ENCODE measurements at places on chromosomes 4 and X.

- DNase-seq = no peak
Observed at GRCh38 chr4:152983774-152984411, 47.8 kb downstream of the FHDC1 start.

DNA sequence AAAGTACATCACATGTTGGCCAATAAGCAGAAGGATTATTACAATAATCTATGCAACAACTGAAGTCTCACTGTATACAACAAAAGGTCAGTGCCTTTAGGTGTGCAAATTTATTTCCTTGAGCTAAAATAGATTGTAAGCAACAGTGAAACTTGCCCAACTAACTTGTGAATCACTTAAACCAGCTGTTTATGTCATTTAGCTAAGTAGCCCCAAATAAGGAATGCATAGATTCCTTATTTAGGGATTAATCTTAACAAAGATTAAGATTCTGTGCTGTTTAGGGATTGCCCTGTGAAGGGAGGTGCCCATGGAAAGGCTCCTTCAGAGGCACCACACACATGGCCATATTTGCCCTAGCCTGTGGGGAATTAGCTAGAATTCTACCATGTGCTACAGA, 168.6 kb downstream of the MAML3 start:
- no peak for DNase-seq

GRCh38 chr4:165302658-165303057, 24.8 kb upstream of the MSMO1 start:
- DNase-seq = no peak

GRCh38 chr4:6753103-6753560, 29.4 kb upstream of the KIAA0232 start:
- no peak for DNase-seq

DNA sequence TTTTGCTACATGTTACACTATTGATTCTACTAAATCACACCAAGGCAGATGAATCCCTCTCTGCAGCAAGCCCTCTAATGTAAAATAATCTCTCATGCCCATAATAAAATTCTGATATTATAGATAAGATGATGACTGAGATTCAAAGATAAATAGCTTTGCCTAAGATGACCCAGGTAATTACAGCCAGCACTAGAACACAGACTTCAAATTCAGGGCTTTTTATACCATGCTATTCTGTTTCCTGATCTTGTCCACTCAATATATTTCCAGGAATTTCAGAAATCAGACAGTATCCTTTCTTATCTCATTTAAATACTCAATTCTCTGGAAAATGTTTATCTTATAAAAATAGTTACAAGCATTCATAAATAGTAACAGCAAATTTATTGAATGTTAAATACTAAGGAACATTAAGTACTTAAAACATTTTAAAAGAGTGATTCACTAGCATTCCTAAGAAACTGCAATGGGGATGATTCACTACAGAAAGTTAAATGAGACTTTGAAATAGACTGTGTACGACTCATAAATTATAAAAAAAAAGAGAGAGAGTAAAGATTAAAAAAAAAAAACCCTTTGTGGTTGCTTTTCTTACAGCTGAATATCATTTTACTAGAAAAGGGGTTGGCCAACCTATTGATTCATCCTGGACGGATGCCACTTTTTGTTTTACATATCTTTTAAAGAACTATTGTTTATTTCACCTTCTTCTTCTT, 45.8 kb upstream of the IL21 start:
- peak; percentile 13 for DNase-seq

GRCh38 chrX:136899221-136899620, 18.7 kb upstream of the RBMX start:
- no peak for DNase-seq

- DNase-seq = no peak
Observed at GRCh38 chrX:8861908-8862307, 60.7 kb upstream of the FAM9A start.

DNA sequence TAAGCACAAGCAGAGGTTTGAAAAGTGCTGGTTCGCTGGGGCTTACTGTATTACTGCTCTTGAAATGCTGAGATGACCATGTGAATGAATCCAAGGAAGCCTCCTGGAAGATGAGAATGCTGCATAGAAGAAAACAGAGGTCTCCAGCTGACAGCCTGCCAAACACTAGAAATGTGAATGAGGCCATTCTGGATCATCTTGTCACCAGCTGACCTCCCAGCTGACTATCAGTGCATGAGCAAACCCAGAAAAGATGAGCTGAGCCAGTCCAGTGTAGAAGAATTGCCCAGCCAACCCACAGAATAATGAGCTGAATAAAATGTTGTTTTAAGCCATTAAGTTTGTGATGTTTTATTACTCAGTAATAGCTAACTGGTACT, 49.1 kb upstream of the DYNLT3 start:
- DNase-seq = no peak

DNA sequence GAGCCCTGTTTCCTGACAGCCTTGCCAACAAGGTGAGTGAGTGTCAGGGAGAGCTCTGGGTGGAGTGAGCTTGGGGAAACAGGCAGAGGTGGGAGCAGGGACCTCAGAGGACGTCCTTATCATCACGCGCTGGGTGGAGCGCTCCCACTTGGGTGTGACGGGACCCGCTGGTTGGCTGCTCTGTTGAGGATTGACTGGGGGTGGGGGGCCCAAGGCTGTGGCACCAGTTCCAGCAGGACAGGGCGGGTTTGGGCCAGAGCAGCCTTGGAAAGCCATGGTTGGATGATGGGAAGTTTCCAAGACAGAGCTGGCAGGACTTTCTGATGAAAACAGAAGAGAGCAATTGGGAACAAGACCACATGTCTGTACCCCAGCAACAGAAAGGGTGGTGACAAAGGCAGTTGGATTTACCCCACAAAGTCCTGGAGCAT, 3.0 kb upstream of the PCGF3 start:
- DNase-seq = no peak

DNA sequence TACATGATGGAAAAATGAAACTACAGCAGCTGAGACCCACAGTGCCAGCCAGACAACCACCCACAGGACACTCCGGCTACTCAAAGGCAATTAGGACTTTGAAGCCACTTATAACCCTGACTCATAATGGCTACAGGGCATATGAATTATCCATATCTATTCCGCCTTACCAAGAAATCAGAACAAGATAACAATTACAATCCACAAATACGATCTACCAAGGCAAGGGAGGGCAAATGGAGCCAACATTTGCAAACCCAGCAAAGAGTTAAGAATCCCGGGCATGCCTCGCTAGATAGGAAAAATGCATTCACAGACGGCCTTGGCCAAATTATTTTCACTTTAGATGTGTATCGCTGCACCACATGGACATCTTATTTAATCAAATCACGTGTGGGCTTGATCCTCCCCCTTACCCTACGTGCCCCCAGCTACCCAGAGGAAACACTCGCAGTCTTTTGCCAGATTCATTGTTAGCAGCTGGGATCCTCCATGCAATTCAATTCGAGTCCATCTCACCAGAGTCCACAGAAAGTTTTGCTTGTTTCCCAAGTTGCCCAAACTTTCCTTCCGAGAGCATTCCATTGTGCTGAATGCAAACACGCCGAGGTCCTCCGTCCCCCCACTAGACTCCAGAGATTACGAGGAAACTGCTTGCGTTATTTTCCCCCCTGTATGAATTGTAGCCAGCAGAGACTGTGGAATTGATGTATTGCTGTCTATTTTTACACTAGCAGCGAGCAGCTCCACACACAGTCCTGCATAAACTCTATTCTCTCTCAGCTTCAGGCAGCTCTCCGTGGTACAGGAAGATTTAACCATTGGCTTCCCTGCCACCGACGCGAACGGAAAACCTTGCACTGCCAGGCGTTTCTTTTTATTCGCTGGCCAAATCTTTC, 1.2 kb downstream of the PPARGC1A start:
- DNase-seq = no peak

GRCh38 chrX:15600745-15601144, at the start of gene ACE2:
Gene ACE2, minus strand, starts transcription at chrX:15600960. Its CDS starts 49 bp downstream, at chrX:15600911.
- DNase-seq = no peak

- no peak for DNase-seq
Observed at GRCh38 chr4:16043642-16044498, 40.0 kb downstream of the PROM1 start.

DNA sequence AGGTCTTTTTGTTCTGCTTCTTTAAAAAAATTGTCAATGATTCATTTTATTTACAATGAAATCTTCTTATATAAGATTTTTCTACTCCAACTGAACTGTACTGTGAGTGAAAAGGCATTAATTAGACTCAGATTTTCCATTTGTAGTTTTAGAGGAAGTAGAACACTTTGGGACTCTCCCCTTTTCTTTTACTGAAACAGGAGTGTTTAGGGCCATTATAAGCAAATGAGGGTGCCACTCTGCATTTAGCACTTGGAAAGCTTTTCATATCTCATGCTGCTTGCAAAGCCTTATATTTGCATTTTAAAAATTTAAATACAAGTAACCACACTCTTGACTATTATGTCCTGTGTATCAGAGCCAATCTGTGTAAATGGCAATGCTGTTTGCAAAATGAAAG, 584.3 kb downstream of the KLHL13 start:
- DNase-seq = no peak

- DNase-seq = no peak
Observed at GRCh38 chr4:107718351-107718965, 1.6 kb downstream of the PAPSS1 start.

GRCh38 chr4:147037069-147037468, 91.4 kb upstream of the TTC29 start:
- DNase-seq = no peak

DNA sequence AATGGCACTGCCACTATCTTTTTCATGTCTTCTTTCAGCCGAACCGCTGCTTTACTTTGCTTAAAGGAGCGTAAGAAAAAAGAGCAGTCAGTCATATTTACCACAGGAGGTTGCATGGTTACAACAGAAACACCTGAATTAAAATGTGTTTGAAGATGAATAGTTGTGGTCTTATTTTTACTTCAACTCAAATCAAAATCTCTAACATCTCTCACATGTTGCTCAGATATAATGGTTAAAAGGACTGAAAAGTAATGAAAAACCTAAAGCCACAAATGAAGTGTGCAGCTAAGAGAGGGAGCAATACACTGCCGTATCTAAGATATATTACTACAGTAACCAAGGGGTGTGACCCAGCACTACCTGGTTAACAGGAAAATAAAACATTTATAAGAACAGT, 27.4 kb downstream of the FAM13A start:
- DNase-seq = no peak

DNA sequence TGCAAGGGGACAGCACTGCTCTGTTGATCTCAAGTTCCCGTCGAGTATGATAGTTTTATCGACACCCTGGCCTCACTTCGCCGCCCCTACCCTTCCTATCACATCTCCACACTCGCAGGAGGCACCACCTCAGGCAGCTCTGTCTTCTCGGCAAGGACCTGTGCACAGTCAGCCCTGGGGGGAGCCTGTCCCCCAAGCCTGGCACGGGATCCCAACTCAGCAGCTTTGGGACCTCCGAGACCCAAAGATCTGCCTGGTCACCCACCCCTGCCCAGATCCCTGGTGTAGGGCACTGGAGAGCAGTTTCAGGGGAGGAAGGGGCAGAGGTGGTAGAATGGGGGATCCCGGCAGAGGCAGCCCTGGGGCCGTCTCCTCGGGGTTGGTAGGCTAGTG, 18.0 kb upstream of the UBA1 start:
- DNase-seq = no peak

GRCh38 chrX:29215251-29215650, 628.0 kb downstream of the IL1RAPL1 start:
- no peak for DNase-seq

GRCh38 chr4:158816955-158817354, 48.1 kb downstream of the FNIP2 start:
- DNase-seq = no peak

DNA sequence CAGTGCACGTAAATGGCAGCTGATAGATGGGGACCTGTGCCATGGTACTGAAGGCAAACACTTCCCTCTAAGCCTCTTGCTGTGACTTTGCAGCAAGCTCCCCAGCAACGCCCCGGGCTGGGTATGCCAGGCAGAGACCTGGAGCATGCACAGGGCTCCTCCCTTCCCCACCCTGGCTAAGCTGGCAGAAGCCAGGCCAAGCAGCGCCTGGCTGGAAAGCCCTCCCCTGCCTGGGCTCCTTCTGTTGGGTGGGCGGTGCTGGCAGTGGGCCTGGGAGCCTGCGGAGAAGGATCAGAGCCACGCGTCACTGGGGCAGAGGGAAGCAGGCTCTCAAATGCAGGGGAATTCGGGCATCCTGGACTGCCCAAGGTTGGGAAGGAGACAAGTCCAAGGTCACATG, 3.6 kb downstream of the ATP2B3 start:
- no peak for DNase-seq

- peak; percentile 18 for DNase-seq
Observed at GRCh38 chrX:48466696-48467095, 3.4 kb downstream of the SLC38A5 start.

DNA sequence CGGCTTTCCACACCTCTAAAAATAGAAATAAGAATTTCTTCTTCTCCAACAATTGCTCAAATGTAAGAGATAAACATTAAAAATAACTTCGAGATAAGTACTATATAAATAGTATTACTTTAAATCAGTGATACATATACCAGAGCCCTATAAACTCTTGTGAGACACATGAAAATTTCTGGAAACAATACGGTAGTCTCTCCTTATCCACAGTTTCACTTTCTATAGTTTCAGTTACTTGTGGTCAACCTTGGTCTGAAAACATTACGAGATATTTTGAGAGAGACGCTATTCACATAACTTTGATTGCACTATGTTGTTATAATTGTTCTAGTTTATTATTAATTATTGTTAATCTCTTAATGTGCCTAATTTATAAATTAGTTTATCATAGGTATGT, 101.5 kb upstream of the CXXC4 start:
- DNase-seq = no peak

DNA sequence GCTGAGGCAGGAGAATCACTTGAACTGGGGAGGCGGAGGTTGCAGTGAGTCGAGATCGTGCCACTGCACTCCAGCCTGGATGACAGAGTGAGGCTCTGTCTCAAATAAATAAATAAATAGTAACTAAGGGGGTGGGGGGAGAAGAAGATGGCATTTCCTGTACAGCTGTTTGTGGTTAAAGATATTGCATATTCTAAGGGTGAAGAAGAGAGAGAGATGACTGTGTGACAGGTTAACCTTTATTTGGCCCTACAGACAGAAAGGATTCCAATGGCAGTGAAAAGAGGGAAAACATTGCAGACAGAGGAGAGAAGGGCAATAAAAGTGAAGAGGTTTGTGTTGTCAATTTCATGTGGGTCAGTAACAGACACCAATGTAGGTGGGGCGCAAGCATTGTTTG, 9.4 kb downstream of the TASL start:
- no peak for DNase-seq

- no peak for DNase-seq
Observed at GRCh38 chr4:176927664-176928063, 134.9 kb upstream of the VEGFC start.

DNA sequence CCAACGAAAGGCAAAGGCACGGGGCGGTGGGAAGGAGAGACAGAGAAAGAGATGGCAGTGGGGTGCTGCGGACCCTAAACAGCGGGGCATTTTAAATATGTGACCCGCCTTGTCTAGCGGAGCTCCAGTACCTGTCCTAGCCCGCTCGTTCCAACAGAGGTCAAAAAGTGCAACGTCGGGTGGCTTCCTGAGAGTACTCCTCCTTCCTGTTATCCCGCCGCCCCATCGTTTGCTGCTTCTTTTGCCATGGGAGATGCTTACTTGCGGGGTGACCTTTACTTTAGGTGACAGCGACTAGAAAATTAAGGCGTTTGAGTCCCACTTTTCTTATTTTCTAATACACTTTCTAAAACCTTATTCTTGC, 735 bp downstream of the NRK start:
- DNase-seq = no peak

GRCh38 chr4:109728385-109728784, 1.5 kb downstream of the PLA2G12A start:
- no peak for DNase-seq
